Activated CD8-positive, alpha-beta T cell treated with anti-CD3 and anti-CD28 coated beads, Interleukin-2, amount 10 ng/mL, durations not matched to agents 7 days and 5 days (primary cell): ENCODE measurements at places on chromosomes 2 and 18. TPM values are rescaled to one million over a fixed set of nuclear protein-coding genes. Genes with fewer than 3 reads are reported as not detected.

The SCN2A gene
- 0.13 TPM for total RNA-seq

The MFF gene
- total RNA-seq, result 64.5 TPM

The DUSP2 gene
- total RNA-seq, result 20.3 TPM

The OSR1 gene
- total RNA-seq, result not detected

The HOXD10 gene
- total RNA-seq, result not detected

The POTEJ gene
- not detected for total RNA-seq

The SFT2D3 gene
- 4.8 TPM for total RNA-seq

The TBR1 gene
- 0.10 TPM for total RNA-seq

The EMX1 gene
- total RNA-seq, result not detected

The SP140 gene
- total RNA-seq, result 57.5 TPM

The TOGARAM2 gene
- 10.0 TPM for total RNA-seq
